Inflammatory macrophage treated with lipopolysaccharide for 4 hours (primary cell): ENCODE measurements at places on chromosomes 3 and 15.

DNA sequence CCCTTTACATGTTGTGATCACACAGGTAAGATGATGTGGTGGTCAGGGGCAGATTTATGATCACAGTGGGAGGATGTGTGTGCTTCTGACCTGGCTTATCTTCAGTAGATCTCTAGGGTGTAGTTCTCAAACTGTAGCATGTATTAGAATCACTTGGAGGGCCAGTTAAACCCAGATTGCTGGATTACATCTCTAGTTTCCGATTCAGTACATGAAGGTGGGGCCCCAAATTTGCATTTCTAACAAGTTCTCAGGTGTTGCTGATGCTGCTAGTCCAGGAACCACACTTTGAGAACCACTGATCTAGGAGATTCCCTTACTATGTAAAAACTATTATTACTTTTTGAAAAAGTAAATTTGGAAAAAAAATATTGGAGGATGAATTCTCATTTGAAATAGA, 199.3 kb upstream of the GOLIM4 start:
- no peak for DNase-seq

DNA sequence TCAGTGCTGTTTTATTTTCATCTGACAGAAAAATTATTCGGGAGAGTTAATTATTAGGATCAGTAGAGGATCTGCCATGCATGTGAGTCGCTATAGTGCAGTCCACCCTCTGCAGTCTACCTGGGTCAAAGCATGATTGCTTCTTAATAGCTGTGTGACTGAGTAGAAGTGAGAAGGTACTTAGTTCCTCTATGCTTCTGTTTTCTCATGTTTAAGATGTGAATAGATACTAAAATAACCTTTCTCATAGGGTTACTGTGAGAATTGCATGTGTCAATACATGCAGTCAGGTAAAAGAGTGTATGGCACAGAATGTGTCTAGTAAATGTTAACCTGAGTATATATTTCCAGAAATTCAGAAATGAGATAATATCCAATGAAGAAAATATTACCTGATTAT, 435.7 kb downstream of the NAALADL2 start:
- no peak for DNase-seq

DNA sequence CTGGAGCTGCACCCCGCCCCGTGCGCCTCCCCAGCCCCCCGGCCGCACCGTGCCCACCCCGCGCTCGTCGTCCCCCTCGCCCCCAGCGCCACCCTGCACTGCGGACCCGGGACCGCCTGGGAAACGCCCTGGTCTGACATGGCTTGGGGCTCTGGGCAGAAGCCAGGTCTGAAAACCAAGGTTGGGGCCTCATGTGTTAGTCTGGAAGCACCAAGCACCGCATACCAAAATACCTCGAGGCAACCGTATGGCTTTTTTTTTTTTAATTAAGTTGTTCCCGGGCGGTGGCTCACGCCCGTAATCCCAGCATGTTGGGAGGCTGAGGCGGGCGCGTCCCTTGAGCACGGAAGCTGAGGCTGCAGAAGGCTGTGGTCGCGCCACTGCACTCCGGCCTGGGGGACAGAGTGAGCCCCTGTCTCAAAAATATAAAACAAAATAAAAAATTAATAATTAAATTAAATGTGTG, 91.5 kb upstream of the CHD2 start:
- DNase-seq = peak; percentile 40

DNA sequence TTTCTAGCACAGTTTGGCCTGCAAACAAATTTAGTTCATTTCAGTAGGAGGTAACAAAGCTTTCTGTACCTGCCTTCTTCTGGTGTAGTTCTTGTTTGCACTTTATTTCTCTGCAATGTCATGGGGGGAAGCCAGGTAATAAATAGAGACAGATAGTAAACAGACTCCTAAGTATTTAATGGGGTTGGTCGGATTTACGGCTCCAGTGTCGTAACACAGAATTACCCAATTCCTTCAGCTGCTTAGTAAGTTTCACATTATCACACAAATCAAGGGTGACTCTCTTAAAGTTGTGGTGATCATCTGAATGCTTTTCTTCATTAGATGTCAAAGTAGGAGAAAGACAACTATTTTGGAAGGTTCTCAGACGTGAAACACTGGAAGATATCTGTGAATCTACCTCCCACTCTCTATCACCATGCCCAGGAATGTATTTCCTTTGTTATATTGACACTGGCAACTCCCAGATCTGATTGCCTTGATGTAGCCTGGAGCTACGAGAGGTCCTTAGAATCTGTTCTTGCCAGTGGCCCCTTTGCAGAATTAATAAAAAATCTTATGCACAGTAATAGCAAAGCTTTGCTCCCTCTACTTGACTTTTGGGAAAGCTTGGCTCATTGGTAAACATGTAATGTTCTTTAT, 25.0 kb upstream of the TMC3 start:
- peak; percentile 59 for DNase-seq

DNA sequence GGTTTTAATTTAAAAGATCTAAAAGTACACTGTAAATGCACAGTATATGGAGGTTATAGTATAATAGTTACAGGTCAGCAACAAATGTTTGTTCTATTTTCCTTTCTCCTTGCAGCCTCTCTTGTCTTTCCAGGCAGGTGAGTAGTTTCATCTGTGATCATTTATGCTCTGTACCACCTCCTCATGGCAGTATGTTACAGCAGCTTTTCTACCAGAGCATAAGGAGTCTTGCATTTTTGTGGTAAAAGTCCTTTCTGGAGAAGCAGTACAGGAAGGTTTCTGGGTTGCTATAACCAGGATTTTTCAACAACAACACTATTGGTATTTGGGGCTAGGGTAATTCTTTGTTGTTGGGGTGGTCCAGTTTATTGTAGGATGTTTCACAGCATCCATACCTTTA, 59.5 kb downstream of the ZNF609 start:
- DNase-seq = no peak

- no peak for DNase-seq
Observed at GRCh38 chr15:101346928-101347327, 51.9 kb upstream of the SNRPA1 start.

- no peak for DNase-seq
Observed at GRCh38 chr3:26428992-26429391, 193.6 kb upstream of the LRRC3B start.

DNA sequence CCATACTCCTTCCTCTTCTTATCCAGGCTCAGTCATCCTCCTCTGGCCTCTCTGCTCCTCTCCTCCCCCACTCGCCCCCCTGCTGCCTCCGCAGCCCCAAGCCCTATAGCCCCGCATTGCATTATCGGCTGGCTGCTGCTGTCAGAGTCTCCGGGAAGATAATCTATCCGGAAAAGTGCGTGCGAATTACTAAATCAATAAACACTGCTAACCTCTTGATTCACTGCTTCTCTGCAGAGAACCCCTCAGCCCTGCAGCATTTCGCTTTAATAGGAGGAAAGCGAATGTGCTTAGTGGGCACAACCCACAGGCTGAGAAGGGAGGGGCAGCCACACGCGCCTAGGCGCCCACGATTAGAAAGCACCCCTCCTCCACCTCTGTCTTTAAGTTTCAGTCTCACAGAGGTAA, 167.6 kb downstream of the ABHD5 start:
- DNase-seq = no peak

DNA sequence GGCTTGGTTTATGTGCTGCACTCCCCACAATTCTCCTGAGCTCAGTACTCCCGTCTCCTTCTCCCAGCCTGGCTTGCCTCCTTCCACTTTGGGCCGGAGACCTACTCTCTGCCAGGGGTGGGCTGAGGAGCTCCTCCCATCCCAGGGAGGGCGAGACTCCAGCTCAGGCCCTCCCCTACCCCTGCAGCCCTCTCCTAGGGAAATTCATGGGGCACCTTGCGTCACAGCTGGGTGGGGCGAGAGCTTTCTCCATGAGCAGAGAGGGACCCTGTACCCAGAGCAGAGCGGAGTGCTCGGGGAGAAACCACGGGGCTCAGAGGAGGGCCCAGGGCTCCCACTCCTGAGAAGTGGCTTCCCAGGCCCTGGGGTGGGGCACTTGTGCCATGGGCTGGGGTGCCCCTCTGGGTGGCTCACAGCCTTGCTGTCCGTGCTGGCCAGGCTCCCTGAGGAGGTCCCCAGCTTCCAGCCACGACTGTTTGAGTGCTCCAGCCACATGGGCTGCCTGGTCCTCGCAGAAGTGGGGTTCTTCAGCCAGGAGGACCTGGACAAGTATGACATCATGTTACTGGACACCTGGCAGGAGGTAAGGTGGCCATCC, 13.3 kb downstream of the VILL start:
- DNase-seq = no peak

- no peak for DNase-seq
Observed at GRCh38 chr3:151878465-151878864, 5.0 kb downstream of the SUCNR1 start.

GRCh38 chr3:37219266-37219665, 44.9 kb upstream of the LRRFIP2 start:
- DNase-seq = no peak

DNA sequence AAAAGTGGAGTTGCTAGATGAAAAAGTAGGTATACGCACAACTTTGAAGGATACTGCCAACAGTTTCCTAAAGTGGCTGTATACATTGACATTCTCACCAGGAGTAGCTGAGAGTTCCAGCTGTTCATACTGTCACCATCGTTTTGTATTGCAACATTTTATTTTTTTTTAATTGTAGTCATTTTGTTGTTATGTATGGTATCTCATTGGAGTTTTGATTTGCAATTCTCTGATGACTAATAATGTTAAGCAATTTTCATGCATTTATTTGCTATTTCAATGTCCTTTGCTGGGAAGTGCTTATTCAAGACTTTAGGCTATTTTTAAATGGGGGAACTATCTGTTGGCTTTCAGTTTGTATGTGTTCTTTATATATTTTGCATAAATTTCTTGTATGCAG, 185.1 kb upstream of the TGFBR2 start:
- peak; percentile 95 for DNase-seq

- DNase-seq = no peak
Observed at GRCh38 chr3:173725507-173725906, 328.0 kb downstream of the NLGN1 start.

- no peak for DNase-seq
Observed at GRCh38 chr3:151707216-151707615, 26.5 kb upstream of the AADACL2 start.

- DNase-seq = no peak
Observed at GRCh38 chr15:60165111-60165510, 161.0 kb downstream of the FOXB1 start.

- DNase-seq = no peak
Observed at GRCh38 chr15:74817370-74817737, 4.7 kb downstream of the LMAN1L start.

- peak; percentile 23 for DNase-seq
Observed at GRCh38 chr3:170563712-170564423, 22.0 kb downstream of the SLC7A14 start.

- no peak for DNase-seq
Observed at GRCh38 chr15:42069496-42070278, 24.7 kb downstream of the PLA2G4D start.

DNA sequence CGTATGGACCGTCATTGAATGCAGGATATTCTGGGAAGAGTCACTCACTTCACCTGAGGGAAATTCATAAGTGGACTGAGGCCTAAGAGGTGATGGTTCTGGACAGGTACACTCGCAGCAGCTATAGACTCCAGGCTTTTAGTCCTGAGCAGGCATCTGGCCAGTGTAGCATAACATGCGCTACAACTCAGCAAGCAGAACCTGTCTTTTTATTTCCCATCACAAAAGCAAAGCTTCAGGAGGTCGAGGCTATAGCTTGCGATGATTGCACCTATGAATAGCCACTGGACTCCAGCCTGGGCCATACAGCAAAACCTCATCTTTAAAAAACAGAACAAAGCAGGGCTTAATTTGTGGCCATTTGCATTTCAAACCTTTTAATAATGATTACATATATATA, 185.8 kb downstream of the KCNH8 start:
- DNase-seq = no peak

DNA sequence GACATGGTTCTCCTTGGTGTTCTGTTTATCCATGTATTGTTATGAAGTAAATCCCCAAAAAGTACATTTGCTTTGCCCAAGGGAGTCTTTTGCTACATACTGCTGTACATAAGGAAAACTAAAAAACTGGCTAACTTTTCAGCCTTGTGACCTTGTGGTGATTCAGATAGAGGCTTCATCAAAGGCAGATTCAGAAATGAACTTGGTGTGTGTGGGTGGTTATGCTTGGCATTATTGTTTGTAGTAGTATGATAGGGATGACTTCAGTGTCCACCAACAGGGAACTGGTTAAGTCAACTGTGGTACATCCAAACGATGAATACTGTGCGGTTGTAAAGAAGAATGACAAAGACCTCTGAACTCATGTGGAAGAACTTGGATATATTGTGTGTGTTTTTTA, 75.6 kb upstream of the CHRNB4 start:
- DNase-seq = peak; percentile 58

GRCh38 chr3:119794971-119795612, 13.2 kb downstream of the NR1I2 start:
- no peak for DNase-seq

- DNase-seq = no peak
Observed at GRCh38 chr3:189488241-189488767, 142.9 kb upstream of the TP63 start.

DNA sequence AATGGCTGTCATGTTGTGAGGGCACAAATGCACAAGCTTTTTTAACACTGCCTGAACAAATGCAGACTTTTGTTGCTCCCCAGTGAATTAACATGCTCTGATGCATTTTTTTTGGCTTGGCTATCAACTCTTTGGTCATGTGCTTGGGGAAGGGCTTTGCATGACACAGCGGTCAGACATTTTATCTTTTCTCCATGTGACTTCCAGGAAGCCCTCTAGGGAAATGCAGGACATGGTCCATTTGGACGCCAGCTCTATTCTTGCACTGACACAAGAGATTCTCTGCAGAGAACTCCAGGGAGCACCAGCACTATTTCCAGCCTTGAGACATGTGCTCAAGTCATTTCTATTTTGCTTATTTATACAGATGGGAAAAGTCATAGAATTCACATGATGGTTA, 46.2 kb downstream of the NEK11 start:
- no peak for DNase-seq

DNA sequence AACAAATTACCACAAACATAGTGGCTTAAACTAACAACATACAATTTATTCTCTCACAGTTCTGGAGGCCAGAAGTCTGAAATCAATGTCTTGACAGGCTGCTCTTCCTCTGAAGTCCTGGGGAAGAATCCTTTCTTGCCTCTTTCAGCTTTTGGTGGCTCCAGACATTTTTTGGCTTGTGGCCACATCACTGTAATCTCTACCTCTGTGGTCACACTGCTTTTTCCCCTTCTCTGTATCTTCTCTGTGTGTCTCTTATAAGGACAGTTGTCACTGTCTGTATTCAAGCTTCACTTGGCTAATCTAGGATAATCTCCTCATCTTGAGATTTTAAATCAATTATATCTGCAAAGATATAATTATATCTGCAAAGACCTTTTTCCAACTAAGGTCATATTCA, 80.3 kb upstream of the ABHD2 start:
- DNase-seq = no peak

DNA sequence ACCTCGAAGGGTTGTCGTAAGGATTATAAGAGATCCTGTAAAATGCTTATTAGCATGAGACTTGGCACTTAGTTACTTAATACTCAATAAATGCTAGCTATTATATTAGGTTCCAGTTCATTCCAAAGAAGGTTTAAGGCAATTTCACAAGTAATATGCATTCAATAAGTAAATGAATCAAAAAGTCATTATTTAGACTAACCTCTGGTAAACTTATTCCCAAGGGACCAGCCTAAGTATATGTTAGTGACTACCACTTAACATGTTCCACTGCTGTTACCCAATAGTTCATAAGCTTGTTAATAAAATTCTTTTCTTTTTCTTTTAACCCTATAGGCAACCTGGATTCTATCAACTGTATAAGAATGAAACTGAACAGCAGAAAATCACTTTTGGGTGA, 5.1 kb downstream of the PDCD10 start:
- no peak for DNase-seq
